Stimulated activated CD4-positive, alpha-beta T cell treated with anti-CD3 and anti-CD28 coated beads, Interleukin-12 subunit alpha, Interleukin-12 subunit beta, amount 100 ng/mL, for 48 hours (primary cell): ENCODE measurements at places on chromosomes 16 and 17.

- no peak for DNase-seq
These were observed 770 bp downstream of the CCNF start for GRCh38 chr16:2429771-2430663.

DNA sequence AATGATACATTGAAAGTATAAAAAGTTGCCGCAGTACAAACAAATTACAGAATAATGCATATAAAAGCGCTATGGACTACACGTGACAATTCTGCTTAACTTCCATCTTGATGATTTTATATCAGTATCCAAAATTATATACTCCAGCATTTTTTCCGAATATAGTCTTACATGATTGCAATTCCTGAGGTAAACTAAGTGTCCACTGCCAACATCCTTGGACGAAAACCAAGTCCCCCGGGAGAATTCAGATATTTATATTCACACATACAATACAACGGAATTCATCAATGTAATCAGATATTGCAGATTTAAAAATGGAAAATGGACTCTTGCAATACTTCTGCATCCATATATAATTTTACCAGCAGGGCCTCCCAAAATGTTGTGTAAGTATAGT is 8.9 kb upstream of the MYH11 start:
- DNase-seq: no peak

GRCh38 chr17:28950017-28950751 is 1.1 kb downstream of the PHF12 start:
- peak; percentile 42 for DNase-seq

DNA sequence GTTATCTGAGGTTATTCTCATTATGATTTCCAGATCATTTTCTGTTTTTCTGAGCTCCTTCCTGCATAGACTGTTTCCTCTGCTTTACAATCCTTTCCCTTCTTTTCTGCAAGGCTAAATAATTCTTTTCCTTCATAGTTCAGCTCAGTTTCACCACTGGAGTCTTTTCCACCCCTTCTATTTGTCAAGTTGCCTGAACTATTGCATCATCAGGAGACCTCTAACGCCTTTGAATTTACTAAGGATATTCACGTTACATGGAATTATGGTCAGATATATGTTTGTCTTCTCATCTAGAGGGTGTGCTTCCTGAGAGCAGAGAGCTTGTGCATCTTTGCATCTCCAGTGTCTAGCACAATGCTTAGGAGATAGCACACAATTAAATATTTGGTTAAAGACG is 140.4 kb upstream of the CA10 start:
- DNase-seq: no peak

DNA sequence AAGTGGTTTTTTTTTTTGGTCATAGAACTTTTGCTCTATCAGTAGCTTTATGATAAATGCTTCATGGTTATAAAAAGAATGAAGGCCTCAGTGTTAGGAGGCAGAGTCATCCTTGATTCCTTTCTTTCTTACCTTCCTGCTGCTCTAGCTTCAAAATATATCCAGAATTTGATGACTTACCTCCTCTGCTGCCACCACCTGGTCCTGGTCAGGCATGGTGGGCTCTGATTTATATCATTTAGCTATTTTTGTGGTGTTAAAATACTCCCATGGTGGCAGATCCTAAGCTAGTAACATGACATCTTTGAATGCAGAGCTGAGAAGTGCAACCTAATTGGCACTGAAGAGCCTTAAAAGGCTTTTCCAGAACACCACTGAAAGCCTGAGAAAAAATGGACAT is 508.8 kb upstream of the CDH8 start:
- DNase-seq: no peak
